ENCODE measurements at places on chromosomes 3 and 15. TPM values are rescaled to one million over a fixed set of nuclear protein-coding genes. Genes with fewer than 3 reads are reported as not detected.
A peak's percentile ranks its signal among the peaks of the same experiment; 100 is the strongest.

Gene KNG1
- total RNA-seq: not detected

GRCh38 chr3:49666592-49666991 is 7.6 kb upstream of the APEH start:
- DNase-seq: no peak

GRCh38 chr15:101225658-101226057 is 26.2 kb downstream of the CHSY1 start:
- DNase-seq: peak; percentile 87

- DNase-seq: peak; percentile 63
These were observed 7.4 kb downstream of the A4GNT start for GRCh38 chr3:138124706-138125355.

- DNase-seq: no peak
These were observed 112.0 kb downstream of the UBE2E2 start for GRCh38 chr3:23314981-23315762.

- no peak for DNase-seq
These were observed 31.8 kb downstream of the IRAK2 start for GRCh38 chr3:10196389-10197052.

GRCh38 chr3:73550032-73550431 is 74.7 kb downstream of the PDZRN3 start:
- DNase-seq: no peak
